C1 segment of cervical spinal cord (tissue), 14 donors: ENCODE measurements at places on chromosomes 5 and 9.

DNA sequence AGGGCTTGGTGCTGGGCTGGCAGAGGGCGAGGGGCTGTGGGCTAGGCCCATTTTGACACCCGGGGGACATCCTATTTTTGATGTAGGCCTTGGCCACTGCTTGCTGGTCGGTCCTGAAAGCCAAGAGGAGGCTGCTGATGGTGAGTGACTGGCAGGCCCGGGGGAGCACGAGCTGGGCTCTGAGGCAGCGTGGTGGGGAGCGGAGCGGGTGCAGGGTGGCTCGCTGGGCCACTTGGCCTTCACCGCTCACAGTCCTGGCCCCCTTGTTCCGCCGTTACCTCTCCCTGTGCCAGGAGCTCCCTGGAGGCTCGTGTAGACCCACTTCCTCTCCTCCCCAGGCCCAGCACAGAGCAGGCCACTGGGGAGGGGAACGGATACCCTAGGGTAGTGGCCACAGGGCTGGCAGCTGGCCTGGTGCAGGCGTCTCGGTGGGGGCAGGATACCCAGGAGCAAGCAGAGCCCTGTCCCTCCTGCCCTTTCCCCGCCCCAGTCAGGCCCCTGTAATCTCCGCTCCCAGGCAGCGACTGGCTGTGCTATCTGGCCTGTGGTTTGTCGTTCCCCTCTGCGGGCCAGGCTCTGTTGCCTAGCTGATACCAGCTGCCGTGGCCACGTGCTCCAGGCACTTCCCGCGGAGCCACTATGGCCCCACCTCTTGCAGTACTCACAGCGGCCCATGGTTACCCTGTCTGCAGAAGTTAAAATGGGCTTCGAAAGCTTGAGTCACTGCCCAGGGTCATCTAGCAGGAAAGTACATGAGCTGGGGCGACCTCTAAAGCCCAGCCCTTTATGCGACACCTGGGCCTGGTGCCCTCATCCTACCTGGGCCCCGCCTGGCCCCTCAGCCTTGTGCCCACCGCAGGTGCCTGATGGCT, 11.7 kb upstream of the DOLPP1 start:
- DNase-seq: peak; percentile 5

DNA sequence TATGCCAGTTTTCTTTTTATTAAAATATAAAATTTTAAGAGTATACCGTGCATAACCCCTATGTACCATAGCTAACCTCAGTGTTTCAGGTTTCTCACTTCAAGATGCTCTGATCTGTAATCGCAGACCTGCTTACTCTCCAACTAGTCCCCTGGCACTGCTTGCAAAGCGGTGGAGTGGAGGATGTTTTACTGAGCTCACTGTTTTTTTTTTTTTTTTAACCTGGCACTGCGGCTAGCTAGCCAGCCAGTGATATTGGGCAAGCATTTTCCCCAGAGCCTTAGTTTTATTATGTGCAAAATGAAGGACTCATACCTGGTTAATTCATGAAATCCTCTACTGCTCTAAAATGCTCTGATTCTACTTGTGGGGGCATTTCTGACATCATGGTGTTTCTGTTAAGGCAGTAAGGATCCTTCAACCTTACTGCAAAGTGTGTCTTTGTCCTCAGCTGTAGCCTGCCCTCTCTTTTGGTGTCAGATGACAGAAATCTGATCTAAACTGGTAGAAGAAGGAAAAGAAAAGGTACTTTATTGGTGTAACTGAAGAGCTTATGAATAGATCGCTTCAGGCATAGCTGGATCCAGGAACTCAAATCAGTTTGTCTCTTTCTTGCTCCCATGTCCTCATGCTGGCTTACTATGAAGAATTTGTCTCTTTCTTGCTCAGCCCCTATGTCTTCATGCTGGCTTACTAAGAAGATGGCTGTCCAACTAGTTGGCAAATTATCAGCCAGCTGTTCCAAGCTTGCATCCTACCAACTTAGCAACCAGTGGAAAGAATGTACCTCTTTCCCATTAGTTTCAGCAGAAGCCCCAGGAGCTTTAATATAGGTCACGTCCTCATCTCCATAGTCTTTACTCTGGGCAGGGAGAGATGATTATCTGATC, 59.8 kb downstream of the DOCK2 start:
- no peak for DNase-seq

- no peak for DNase-seq
These were observed 3.0 kb upstream of the CARD9 start for GRCh38 chr9:136376457-136376856.

DNA sequence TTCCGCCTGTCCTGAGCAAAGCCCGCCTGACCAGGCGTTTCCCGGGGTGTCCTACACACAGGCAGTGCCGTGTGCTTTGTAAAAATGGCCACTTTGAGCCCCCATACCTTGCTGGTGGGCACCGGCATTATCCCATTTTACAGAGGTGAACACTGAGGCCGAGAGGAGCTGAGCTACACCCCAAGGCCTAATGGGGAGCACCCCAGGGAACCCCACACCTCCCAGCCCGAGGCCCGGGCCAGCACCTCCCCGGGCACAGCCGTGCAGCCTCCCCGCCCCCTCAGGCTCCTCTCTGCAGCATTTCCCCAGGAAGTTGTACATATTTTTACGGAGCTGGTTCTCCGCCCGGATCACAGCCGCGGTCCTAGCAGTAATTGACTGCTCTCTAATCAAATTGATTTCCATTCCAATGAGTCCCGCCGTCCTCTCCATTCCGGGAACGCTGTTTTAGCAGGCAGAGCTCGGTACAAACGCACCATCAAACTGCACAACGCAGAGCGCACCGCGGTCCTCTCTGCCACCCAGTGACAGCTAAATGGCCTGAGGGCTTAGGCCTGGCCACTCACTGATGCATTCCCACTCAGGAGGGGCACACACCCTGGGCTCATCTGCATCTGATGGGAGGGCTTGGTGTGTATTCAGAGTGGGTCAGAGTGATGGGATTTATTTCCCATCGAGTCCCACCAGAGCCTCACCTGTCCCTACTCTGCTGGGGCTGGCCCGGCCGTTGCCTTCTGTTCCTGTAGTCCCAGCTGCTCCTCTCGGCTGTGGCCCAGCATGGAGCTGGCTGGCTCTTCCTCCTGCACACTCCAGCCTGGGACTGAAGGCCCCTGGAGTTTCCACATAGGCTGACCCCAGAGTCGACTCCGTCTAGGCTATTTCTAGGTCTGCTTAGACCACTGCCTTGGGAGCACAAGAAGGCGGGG, 36.2 kb upstream of the UBAC1 start:
- no peak for DNase-seq

DNA sequence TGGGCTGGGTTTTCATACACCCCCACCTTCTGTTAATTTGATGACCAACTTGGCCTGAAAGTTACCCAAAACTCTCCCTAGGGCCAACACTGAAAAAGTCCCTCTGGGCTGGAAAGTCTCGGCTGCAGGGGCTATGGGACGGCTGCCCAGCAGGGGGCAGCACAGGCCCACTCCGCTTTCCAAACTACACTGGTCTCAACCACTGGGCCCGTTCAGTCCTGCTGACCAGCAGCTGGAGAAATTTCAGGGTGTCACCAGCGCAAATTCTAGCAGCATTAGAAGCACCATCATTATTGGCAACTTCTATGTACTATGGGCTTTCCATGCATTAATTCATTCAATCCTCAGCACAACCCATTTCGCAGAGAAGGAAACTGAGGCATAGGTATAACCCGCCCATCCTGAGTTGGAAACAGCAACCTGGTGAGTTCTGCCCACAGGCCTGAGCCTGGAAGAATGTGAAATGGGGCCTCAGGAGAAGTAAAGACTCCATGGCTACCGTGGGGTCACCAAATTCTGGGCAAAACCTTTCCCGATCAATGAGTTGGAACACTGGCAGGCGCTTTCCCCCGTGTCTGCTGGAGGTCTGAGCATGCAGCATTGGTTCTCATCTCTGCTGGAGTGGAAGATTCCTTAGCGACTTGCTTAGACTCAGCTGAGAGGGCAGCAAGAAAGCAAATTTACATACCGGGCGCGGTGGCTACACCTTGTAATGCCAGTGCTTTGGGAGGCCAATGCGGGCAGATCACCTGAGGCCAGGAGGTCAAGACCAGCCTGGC, 9.7 kb downstream of the ORM2 start:
- DNase-seq: no peak

GRCh38 chr5:27377626-27378025, 339.2 kb upstream of the CDH9 start:
- DNase-seq: no peak

DNA sequence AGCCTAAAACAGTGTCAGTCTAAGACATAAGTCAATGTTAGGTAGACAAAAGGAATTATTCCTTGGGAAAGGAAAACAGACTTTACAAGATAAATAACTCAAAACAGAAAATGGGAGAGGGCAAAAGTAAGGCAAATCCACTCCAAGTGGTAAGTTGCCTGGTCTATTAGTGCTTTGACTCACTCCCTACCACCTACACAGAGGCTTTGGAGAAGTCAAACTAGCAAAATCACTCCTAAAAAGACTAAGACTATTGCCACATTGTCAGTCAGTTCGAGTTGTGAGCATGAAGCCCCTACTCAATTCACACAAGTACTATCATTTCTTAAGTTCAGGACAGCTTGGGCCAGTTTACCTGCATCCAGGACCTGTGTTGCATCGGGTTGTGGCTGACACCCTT, 5.2 kb upstream of the ZBTB6 start:
- no peak for DNase-seq

DNA sequence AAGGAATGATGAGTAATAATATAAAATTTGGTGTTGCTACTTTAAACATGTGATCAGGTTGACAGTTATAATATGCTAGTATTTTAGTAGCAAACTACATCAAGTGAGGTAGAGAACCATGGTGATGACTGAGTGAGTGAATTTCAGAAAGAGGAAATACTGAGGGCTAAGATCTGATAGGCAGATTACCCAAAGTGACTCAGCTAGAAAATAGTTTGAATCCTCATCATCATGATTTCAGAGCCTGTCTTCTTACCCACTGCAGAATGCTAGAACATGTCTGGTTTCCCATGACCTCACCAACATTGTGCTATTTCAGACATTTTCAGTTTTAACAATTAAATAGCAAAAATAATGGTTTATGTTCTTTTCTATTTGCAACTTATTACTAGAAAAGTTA, 602.1 kb downstream of the TAF11L14 start:
- DNase-seq: no peak

- no peak for DNase-seq
These were observed 752.8 kb upstream of the ADAMTS16 start for GRCh38 chr5:4387290-4387689.

DNA sequence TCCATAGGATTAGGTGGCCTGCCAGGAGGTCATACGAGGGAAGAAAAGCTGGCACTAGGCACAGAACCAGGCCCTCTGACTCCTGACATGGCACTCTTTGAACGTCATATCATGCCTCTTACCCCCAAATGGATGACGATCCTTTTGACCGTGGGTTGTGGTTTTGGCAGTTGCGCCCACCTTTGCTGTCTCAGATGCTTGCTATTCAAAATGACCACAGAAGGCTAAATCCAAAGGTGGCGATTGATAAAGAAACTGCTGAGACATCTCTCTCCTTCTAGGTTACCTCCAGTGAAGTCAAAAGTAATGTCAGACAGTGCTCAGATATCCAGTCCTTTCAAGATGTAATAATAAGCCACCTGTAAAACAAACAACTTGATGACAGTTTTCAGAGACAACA, 385.0 kb downstream of the EFNA5 start:
- DNase-seq: no peak

DNA sequence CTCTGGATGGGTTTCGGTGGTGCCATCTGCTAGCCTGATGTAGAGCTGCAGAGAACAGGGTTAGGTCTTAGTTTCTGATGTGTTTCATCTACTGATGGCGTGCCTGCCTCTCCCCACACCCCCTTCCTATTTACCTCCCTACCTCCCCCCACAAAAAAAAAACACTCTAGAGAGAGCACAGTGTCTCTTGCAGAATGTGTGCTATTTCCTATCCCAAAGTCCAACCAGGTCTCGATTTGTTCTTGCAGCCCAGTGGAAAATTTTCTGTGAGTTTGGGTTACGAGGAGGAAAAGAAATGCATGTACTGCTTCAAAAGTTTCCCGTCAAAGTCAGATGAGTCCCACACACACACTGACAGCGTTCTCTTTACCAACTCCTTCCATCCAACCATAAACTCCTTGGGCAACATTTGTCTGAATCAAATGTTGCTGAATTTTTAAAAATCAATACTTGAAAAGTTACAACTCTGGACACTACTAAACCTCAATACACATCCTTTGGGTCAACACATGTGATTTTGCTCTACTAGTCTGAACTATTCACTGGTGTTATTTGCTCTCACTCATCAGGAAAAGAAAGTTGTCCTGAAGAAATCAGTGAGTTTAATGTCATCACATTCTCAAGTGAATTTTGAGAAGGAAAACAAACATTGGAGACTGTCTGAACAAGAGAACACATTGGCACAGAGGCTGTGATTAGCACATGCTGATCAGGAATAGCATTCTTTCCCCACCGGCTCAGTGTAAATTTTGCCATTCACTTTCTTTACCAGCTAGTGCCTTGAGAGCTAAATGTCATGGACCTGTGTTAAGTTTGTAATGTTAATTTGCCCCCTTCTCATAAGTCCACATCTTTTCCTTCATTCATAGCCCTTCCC, 84.1 kb downstream of the MAMDC2 start:
- DNase-seq: no peak

- no peak for DNase-seq
These were observed 255.9 kb downstream of the FSTL4 start for GRCh38 chr5:133356396-133356983.

- no peak for DNase-seq
These were observed 79.6 kb downstream of the PDE4D start for GRCh38 chr5:59813761-59814536.

GRCh38 chr9:127537014-127537413, 75.1 kb upstream of the STXBP1 start:
- DNase-seq: no peak

DNA sequence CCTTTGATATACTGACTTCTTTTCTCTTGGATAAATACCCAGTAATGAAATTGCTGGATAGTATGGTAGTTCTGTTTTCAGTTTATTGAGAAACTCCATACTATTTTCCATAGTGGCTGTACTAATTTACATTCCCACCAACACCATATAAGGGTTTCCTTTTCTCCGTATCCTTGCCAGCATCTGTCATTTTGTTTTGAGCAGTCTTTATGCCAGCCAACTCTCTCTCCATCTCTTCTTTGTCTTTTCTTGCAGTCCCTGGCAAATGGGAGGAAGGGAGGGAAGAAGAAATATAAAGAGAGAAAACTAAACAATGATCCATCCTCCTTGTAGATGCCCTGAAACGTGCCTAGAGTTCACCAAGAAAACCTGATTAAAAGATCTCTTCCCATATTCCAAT, 9.6 kb upstream of the VLDLR start:
- no peak for DNase-seq

- no peak for DNase-seq
These were observed 62.1 kb downstream of the FAT2 start for GRCh38 chr5:151528996-151529395.
